ENCODE measurements at places on chromosomes 3 and 15.

DNA sequence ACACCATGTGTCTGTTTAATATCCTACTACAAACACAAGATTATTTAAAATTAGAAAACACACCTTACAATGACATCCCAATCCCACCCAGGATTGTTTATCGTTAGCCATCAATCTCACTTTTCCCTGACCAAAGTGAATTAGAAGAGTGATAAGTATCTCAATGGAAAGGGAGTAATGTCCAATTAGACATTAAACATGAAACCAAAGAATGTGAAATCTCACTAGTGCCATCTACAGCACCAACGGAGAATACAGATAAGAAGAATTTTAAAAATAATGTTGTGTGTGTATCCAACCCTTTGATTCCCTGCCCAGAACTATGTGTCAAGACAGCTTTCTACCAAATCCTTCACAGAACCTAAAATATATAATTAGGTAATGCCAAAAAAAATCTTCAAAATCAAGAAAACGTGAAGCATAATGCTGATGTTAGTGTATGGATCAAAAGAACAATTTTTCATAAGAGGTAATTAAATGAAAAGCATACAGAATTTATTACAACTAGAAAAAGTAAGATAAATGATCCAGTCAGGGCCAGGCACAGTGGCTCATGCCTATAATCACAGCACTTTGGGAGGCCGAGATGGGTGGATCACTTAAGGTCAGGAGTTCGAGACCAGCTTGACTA lies 64.2 kb downstream of the SCAPER start:
- H3K27ac ChIP-seq: no peak overlapping the region
- H3K27me3 ChIP-seq: no peaks in the 10 kb centered on the region
- H3K4me1 ChIP-seq: peaks cover 13% of the 10 kb centered on the region
- H3K4me3 ChIP-seq: no peak overlapping the region
- DNase-seq: no peak

GRCh38 chr15:41734079-41734478 lies 40.2 kb upstream of the MAPKBP1 start:
- H3K27me3 ChIP-seq: no peaks in the 10 kb centered on the region
- no peaks in the 10 kb centered on the region for H3K4me1 ChIP-seq
- no peak overlapping the region for H3K27ac ChIP-seq
- H3K36me3 ChIP-seq: peaks cover 23% of the 10 kb centered on the region
- no peak for DNase-seq

DNA sequence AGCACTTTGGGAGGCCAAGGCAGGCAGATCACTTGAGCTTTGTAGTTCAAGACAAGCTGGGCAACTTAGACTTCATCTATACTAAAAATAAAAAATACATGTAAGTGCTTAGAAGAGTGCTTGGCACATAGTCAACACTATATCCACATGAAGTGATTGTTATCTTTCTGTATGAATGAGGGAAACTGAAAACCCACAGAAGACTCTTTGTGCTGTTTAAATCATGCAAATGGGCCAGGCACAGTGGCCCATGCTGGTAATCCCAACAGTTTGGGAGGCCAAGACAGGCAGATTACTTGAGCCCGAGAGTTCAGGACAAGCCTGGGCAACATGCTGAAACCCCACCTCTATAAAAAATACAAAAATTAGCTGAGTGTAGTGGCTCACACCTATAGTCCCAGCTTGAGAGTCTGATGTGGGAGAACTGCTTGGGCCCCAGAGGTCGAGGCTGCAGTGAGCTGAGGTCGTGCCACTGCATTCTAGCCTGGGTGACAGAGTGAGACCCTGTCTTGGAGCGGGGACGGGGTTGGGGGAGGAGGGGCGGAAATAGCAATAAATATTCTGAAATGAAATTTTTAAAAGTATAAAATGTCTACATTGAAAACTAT lies 129.7 kb downstream of the NR2E3 start:
- H3K27ac ChIP-seq: peak overlapping the region; percentile 53
- no peaks in the 10 kb centered on the region for H3K4me1 ChIP-seq
- no peak overlapping the region for H3K4me3 ChIP-seq

- DNase-seq: peak; percentile 70
- H3K4me3 ChIP-seq: peak overlapping the region; percentile 99
Measured at GRCh38 chr3:177196456-177197040, 734 bp downstream of the TBL1XR1 start.

- no peak for DNase-seq
- no peaks in the 10 kb centered on the region for H3K27me3 ChIP-seq
- H3K36me3 ChIP-seq: no peaks in the 10 kb centered on the region
- no peak overlapping the region for H3K27ac ChIP-seq
- no peak overlapping the region for H3K4me3 ChIP-seq
Measured at GRCh38 chr15:32885713-32886112, 167.9 kb downstream of the GREM1 start.

GRCh38 chr3:105801397-105801796 lies 67.4 kb downstream of the CBLB start:
- H3K4me3 ChIP-seq: no peak overlapping the region
- peaks cover 28% of the 10 kb centered on the region for H3K36me3 ChIP-seq
- H3K27ac ChIP-seq: no peak overlapping the region
- DNase-seq: no peak

DNA sequence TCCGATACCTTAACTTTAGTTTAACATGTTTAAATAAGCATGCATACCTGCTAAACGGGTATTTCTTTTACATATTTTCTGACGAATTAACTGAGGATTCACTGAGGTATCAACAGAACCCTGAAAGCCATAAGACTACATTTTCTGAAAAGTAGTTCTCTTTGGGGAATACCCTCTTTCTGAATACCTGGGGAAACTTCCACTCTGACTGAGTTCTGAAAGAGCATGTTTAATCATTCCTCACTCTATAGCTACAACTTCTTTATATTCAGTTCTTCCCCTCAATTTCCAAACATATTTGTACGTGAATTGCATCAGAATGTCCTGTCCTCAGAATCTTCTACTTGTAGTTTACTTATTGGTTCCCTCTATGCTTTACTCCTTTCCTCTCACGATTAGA lies 403.0 kb downstream of the ROBO1 start:
- H3K4me1 ChIP-seq: peaks cover 29% of the 10 kb centered on the region
- peaks cover 3% of the 10 kb centered on the region for H3K36me3 ChIP-seq
- H3K27me3 ChIP-seq: peaks cover 5% of the 10 kb centered on the region
- H3K4me3 ChIP-seq: no peak overlapping the region
- DNase-seq: no peak

DNA sequence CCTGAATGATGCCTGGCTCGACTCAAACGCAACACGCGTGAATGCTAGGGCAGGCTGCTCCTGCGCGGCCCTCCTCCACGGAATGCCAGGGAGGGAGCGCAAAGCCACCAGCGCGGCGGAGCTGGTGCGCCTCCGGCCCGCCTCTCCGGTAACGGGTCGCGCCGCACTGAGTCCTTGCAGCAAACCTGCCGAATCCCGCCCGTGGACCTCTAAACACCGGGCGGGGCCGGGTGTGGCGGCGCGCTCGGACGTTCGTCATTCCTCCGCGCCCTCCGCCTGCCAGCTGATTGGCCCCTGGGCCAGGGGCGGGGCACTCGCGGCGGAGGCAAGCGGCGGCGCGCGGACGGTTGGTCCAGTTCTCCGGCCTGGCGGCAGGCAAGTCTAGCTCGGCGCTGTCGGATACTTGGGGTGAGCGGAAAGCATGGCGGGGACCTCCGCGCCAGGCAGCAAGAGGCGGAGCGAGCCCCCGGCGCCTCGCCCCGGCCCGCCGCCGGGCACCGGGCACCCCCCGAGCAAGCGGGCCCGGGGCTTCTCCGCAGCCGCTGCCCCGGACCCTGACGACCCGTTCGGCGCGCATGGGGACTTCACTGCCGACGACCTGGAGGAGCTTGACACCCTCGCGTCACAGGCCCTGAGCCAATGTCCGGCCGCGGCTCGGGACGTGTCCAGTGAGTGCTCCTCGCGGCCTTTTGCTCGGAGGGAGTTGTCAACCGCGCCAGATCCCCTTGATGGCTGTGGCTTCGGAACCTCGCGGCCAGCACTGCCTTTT lies at the start of gene ATRIP:
ATRIP (plus strand) TSS at position 313 of the 769 bp plus-strand sequence; CDS start at position 422, 109 bp downstream.
- peaks cover 25% of the 10 kb centered on the region for H3K4me1 ChIP-seq
- peaks cover 3% of the 10 kb centered on the region for H3K36me3 ChIP-seq
- peak; percentile 92 for DNase-seq
- H3K27me3 ChIP-seq: no peaks in the 10 kb centered on the region
- H3K4me3 ChIP-seq: peak within 1 kb of the TSS; percentile 92

- no peak overlapping the region for H3K27ac ChIP-seq
- no peak for DNase-seq
- H3K4me3 ChIP-seq: no peak overlapping the region
- peaks cover 4% of the 10 kb centered on the region for H3K36me3 ChIP-seq
- H3K27me3 ChIP-seq: no peaks in the 10 kb centered on the region
Measured at GRCh38 chr3:49161808-49162530, 4.2 kb downstream of the CCDC71 start.

GRCh38 chr3:56761887-56762651 lies 39.7 kb downstream of the ARHGEF3 start:
- no peaks in the 10 kb centered on the region for H3K27me3 ChIP-seq
- peaks cover 9% of the 10 kb centered on the region for H3K36me3 ChIP-seq
- H3K27ac ChIP-seq: peak overlapping the region; percentile 2
- no peak overlapping the region for H3K4me3 ChIP-seq
- no peak for DNase-seq

DNA sequence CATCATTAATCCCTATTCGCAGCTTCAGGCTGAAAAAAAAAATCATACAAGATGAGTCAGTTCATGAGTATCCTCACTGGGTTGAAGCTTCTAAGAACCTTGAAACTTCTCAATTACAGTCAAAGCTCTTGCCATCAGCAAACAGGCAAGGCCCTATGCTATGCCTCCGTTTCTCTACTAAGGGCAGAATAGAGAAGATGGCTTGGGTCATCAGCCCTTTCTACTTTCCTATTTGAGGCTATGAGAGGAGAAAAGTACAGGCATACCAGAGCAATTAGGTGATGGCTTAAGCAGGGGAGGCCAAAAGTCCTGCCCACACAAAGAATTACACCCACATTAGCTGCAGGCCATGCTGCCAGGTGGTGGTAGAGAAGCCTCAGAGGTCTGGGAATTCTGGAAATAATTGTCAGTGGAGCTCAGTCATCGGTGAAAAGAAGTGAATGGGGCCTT lies 89.0 kb downstream of the MRPL46 start:
- peaks cover 3% of the 10 kb centered on the region for H3K4me1 ChIP-seq
- no peak overlapping the region for H3K4me3 ChIP-seq
- H3K36me3 ChIP-seq: no peaks in the 10 kb centered on the region
- H3K27me3 ChIP-seq: peaks cover 59% of the 10 kb centered on the region
- H3K27ac ChIP-seq: no peak overlapping the region
- DNase-seq: no peak

- H3K27ac ChIP-seq: peak overlapping the region; percentile 93
- no peak for DNase-seq
- H3K36me3 ChIP-seq: no peaks in the 10 kb centered on the region
Measured at GRCh38 chr3:50226888-50227389, 9.1 kb upstream of the GNAI2 start.

GRCh38 chr3:155323063-155323666 lies 29.7 kb upstream of the STRIT1 start:
- H3K27ac ChIP-seq: no peak overlapping the region
- H3K36me3 ChIP-seq: no peaks in the 10 kb centered on the region
- DNase-seq: no peak
- no peak overlapping the region for H3K4me3 ChIP-seq

GRCh38 chr3:11603628-11604027 lies 40.1 kb downstream of the VGLL4 start:
- H3K4me1 ChIP-seq: peaks cover 84% of the 10 kb centered on the region
- peak overlapping the region; percentile 44 for H3K4me3 ChIP-seq
- DNase-seq: no peak
- peak overlapping the region; percentile 50 for H3K27ac ChIP-seq
- no peaks in the 10 kb centered on the region for H3K27me3 ChIP-seq

DNA sequence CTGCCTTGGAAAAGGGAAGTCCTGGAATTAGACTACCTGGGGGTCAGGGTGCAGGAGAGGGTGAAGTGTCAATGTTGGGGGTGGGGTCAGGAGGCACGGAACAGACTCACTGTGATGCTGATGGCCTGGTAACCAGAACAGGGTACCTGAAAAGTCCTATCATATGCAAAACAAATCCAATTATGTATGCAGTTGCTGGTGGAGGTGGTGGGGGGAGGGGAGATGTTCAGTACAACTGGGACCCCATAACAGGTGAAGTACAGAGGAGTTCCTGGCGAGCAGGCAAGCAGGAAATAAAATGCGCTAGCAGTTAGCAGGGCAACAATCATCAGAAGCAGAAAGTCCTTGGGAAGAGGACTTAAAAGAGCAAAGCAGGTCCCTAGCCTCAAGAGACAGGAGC lies 4.2 kb upstream of the KATNBL1 start:
- H3K4me1 ChIP-seq: no peaks in the 10 kb centered on the region
- H3K4me3 ChIP-seq: no peak overlapping the region
- no peak overlapping the region for H3K27ac ChIP-seq
- H3K27me3 ChIP-seq: peaks cover 24% of the 10 kb centered on the region
- no peak for DNase-seq

DNA sequence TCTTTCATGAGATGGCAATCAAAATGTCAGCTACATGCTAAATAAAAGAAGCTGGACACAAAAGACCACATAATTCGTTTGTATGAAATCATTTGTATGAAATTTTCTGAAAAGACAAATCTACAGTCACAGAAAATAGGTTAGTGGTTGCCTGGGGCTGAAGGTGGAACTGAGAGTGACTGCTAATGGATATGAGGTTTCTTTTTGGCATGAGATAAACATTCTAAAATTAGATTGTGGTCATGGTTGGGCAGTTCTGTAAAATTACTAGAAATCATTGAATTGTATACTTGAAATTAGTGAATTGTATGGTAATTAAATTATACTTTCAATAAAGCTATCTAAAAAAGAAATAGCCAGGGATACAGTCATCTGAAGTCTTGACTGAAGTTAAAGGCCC lies 2.7 kb upstream of the DMXL2 start:
- H3K27me3 ChIP-seq: peaks cover 3% of the 10 kb centered on the region
- H3K4me1 ChIP-seq: peaks cover 22% of the 10 kb centered on the region
- no peak overlapping the region for H3K4me3 ChIP-seq

DNA sequence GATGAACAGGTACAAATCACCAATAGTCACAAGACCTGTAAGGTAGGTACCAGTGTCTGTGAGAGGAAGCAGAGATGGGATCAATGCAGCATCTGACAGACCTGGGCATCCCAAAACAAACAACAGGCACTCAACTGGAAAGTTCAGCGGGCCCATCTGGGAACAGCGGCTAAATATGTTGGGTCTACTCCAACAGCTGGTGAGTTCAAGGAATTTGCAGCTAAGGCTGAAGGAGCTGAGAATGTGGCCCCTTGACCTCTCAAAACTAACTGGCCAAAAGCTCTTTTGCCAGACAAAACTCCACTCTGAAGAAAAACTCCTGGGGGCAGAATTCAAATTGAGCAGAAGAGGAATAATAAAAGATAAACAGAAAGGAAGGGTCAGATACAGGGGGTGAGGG lies 24.4 kb downstream of the AVEN start:
- no peaks in the 10 kb centered on the region for H3K4me1 ChIP-seq
- no peak overlapping the region for H3K4me3 ChIP-seq

DNA sequence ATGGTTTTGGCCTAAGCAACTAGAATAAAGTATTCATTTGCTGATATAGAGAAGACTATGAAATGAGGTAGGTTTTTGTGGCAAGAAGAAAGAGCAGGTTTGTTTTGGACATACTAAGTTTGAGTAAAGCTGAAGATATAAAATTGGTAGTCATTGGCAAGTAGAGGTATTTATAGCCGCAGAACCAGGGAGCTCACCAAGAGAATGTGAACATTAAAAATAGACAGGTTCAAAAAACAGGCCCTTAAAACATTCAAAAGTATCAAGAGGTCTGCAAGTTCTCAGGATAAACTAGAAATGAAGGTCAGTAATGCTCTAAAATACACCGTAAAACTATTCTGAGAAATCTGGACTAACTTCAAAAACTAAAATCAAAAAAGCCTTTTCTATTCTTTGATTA lies 240.7 kb downstream of the SCAPER start:
- no peaks in the 10 kb centered on the region for H3K4me1 ChIP-seq
- H3K36me3 ChIP-seq: peaks cover 21% of the 10 kb centered on the region
- no peak for DNase-seq
- H3K4me3 ChIP-seq: no peak overlapping the region

- H3K36me3 ChIP-seq: no peaks in the 10 kb centered on the region
- no peaks in the 10 kb centered on the region for H3K27me3 ChIP-seq
- DNase-seq: no peak
- H3K4me3 ChIP-seq: no peak overlapping the region
Measured at GRCh38 chr3:170703121-170703588, 117.3 kb upstream of the SLC7A14 start.

Measured in type B pancreatic cell (in vitro differentiated cells).